MV-4-11 (cell line): ENCODE measurements at places on chromosomes 3 and 15.
A peak's percentile ranks its signal among the peaks of the same experiment; 100 is the strongest.

DNA sequence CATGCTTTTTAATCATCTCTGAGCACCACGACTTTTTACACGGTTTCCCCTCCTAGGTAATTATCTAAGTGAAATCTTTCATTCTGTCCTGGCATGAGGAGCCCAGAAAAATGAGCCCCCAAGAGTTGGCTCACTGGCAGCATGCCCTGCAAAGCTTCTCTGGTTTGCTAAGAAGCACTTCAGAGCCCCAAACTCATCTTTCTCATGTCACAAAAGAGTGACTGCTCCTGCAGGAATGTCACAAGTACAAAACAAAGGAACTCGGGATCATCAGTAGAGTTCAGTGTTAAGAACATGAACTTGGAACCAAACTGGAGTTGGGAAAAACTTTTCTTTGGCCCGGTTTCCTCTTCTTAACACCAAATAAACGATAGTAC lies 123.9 kb downstream of the FOXB1 start:
- DNase-seq = no peak

- DNase-seq = no peak
Observed at GRCh38 chr3:112746675-112747280, 99.9 kb downstream of the CD200R1L start.

DNA sequence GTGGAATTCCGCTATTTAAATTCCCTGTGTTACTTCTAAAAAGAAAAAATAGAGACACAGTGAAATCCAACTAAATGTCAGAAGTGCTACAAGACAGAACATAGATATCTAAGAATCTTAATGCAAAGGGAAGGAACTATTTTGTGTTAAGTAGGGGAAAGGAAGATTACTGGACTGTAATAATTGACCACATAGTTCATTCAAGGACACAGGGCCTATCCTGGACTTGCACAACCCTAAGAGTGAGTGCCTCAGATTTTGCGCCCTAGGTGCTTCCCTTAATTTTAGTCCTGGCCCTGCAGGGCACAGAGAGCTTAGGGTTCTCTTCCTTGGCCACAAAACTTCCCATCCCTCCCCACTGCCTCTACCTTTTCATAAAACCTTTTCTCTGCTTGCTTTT lies 3.5 kb upstream of the IL20RB start:
- no peak for DNase-seq

DNA sequence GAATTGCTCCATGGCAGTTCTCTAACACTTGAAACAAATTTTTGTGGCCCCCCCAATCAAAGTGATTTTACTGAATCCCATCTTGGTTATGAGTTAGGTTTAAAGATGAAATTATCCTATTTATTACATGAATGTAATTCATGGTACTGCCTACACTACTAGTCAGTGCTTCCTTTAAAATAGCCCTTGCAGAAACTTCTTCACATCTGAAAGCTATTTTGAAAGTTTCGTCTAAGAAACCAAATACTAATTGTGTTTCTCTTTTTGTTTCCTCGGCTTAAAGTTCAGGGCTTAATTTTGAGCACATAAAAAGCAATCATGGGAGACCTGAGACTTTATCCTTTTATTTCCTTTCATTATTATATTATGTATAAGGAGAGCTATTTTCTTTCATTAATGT lies 72.1 kb downstream of the PLOD2 start:
- no peak for DNase-seq

GRCh38 chr15:40471808-40472150 lies 995 bp downstream of the CHST14 start:
- DNase-seq = peak; percentile 47

DNA sequence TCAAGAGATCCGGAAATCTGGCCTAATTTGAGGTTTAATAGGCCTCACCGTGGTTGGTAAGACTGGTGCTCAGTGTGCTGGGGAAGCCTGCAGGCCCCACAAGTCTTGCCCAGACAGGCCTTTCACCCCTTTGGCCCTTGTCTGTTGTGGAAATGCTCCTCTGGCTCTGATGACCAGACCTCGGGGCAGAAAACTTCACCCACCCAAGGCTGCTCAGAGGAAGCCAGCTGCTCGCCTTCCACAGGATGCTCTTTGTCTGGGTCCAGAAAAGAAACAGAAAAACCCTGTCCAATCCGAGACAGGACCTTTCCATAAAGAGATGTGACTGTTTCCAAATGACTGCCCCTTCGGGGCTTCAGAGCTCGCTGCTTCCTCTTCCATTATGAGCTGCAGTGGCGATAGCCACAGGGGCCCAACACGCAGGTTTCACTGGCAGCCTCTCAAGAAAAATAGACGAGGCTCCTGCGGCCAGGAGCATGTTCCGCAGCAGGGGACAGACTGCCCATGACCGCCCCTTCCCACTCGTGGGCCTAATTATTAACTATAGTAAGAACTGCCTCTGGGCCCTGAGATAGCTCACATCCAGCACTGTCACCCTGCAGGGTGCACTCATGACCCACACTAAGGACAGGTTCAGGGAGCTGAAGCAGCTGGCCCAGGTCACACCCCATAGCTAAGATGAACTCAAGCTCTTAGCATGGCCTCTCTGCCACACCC lies 6.8 kb upstream of the SNX22 start:
- DNase-seq = peak; percentile 71

DNA sequence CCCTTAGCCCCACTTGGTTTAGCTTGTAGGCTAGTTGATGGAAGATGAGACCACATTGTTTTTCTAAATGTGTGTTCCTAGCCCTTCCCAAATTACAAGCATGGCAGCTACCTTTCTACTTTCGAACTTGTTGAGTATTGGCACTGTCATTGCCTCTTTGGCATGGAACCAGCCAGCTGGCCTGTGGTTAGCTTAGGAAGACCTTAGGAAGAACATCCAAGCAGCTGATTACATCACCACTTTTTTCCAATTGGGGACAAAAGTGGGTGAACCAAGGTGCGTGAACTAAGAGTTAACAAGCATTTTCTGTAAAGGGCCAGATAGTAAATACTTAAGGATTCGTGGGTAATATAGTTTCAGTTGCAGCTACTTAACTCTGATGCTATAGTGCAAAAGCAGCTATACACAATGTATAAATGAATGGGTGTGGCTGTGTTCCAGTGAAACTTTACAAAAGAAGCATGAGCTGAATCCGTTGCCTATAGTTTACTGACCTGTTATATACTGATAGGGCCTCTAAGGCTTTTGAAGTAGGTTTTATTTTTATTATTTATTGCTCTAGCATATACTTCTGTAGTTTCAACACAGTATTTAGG lies 8.5 kb downstream of the KLHL18 start:
- DNase-seq = no peak

- DNase-seq = no peak
Observed at GRCh38 chr3:128317698-128318231, 148.9 kb downstream of the DNAJB8 start.

GRCh38 chr15:52738311-52738710 lies 51.8 kb downstream of the ONECUT1 start:
- no peak for DNase-seq

DNA sequence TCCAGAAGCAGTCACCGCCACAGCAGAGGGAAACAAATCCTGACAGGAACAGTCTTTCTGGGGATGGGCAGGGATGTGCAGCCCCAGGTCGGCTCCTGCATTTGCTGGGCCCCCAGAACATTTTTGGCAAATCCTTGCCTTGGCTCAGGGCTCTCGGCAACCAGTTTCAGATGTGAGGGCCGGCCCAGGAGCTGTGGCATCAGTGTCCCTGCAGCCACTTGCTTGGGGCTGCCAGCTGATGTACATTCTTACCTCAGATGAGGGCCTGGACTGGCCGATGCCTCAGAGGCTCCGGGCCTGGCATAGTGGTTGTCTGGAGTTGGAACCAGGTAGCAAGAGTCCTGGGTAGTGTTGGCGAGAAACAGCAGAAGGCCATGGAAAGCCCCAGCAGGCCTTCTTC lies 4.2 kb downstream of the CYB561D2 start:
- DNase-seq = no peak

DNA sequence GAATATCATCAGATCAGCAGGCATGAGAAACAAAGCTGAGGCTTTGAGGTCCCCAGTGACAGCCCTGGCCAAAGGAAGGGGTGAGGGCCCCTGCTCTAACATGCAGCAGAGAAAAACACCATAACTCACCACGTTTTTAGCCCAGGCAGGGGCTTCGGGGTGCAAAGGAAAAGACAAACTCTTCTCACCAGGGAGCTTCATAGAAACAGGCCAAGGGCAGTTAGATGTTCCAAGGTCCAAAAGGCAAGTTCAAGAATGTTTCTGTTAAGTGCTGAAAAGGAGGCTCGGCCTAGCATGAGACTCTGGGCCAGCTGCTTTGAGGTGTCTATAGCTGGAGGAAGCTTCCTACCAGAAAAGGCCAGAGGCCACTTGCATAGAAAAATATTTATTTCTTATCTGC lies 608.4 kb upstream of the CFAP20DC start:
- no peak for DNase-seq

DNA sequence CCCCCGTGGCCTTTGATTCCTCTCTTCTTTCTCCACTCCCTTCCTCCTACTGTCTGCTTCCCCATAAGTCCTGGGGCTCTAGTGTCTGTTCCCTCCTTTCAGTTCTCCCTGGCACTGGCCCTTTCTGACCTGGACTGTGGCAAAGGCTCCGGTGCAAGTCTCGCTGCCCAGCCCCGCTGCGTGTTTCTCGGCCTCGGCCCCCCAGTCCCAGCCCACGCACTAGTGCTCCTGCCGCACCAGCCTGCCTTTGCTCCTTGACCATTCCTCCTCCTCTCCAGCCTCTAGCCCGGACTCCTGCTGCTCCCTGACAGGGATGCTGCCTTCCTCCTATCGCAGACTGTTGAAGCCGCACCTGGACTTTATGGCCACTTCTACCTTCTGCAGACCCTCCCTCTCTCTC lies 2.1 kb downstream of the TM6SF1 start:
- no peak for DNase-seq

DNA sequence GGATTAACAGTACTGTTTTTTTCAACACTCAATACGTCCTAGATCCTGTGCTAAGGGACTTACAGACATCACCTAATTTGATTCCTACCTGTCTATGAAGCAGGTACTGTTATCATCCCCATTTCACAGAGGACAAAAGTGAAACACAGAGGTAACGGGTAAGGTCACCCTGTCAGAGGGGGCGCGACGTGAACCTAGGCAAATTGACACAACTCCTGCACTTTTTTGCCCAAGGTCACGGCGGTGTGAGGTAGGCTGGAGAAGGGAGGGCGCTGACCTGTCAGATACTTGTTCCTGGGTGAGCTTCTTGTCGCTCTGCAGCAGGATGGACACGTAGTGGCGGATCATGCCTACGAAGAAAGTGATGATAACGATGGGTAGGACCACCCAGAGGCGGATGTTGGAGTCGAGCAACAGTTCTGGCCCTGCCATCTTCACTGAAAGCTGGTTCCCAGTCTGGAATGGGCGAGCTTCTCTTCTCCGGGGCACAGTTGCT lies 363 bp downstream of the EMC3 start:
- DNase-seq = no peak

DNA sequence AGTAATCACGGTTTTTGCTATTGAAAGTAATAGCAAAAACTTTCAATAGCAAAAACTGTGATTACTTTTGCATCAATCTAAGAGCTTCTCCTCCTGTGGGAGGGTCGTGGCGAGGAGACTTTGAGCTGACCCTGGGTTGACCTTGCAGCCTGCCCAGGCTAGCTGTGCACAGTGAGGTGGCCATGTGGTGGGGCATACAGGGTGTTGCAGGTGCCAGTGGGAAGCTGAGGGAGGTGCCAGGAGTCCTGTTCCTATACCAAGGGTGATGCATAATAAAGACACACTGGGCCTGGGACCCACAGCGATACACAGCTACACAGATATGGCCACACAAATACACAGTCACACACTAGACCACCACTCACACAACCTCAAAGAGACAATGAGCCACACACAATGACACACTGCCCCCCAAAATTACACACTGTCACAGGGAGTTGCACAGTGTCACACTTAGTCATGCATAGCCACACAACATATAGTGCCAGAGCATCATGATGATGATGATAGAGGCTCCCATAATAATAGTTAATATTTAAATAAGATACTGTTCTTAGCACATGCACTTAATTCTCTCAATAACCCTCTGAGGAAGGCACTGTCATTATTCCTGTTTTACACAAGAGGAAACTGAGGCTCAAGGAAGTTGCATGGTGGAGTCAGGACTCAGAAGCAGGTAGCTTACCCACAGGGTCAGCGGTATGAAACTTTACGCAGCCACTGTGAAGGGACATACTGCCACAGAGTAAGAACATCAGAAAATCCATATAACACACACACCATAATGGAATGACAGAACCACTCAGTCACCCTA lies 6.3 kb downstream of the PLCD1 start:
- no peak for DNase-seq

GRCh38 chr15:72176743-72177142 lies 20.8 kb downstream of the GRAMD2A start:
- no peak for DNase-seq

DNA sequence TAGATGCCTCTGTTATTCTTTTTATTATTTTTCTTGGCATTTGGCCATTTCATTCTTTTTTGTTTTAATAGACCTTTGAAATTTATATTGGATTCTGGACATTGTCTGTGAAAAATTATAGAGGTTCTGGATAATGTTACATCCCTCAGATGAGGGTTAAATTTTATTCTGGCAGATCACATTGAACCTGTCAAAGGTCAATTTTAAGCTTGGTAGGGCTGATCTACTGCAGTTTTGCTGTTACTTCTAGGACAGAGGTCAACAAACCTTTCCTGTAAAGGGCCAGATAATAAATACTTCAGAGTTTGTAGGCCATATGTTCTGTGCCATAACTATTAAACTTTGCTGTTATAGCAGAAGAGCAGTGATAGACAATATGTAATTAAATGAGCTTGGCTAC lies 318.9 kb upstream of the DPPA4 start:
- DNase-seq = no peak

- no peak for DNase-seq
Observed at GRCh38 chr3:184260724-184261269, 556 bp downstream of the CAMK2N2 start.

- no peak for DNase-seq
Observed at GRCh38 chr3:138036572-138036971, 26.6 kb downstream of the CLDN18 start.

GRCh38 chr3:112101916-112102315 lies 15.7 kb downstream of the C3orf52 start:
- no peak for DNase-seq

GRCh38 chr3:125679258-125679657 lies 84.0 kb upstream of the OSBPL11 start:
- DNase-seq = no peak

GRCh38 chr3:52498137-52499054 lies 3.3 kb downstream of the STAB1 start:
- DNase-seq = peak; percentile 100

DNA sequence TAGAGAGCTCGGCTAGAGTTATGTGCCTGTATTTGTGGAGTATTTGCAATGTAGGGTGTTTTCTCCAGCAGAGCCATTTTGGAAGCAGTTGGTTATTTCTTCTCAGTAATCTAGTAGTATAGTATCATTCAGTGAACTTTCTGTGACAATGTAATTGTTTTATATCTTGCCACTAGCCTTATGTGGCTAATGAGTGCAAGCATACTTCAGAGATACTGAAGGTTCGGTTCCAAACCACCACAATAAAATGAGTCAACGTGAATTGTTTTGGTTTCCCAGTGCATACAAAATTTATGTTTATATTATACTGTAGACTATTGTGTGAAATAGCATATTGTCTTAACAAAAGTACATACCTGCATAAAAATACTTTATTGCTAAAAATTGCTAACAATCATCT lies 286.9 kb upstream of the TBL1XR1 start:
- DNase-seq = no peak

- no peak for DNase-seq
Observed at GRCh38 chr15:68808091-68808490, 12.6 kb downstream of the ANP32A start.
